ENCODE measurements at places on chromosomes 4 and X.

DNA sequence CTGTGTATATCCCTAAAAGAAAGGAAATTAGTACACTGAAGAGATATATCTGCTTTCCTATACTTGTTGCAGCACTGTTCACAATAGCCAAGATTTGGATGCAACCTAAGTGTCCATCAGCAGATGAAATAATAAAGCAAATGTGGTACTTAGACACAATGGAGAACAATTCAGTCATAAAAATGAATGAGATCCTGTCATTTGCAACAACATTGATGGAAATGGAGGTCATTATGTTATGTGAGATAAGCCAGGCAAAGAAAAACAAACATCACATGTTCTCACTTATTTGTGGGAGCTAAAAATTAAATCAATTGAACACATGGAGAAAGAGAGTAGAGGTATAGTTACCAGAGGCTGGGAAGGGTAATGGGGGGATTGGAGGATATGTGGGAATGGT, 611.9 kb downstream of the STPG2 start:
- DNase-seq = no peak

- peak; percentile 2 for DNase-seq
Observed at GRCh38 chr4:176622251-176622948, 170.3 kb downstream of the VEGFC start.

- DNase-seq = peak; percentile 48
Observed at GRCh38 chr4:48275247-48275646, 5.6 kb upstream of the TEC start.

GRCh38 chr4:150259861-150260567, 181.8 kb downstream of the DCLK2 start:
- no peak for DNase-seq

- no peak for DNase-seq
Observed at GRCh38 chr4:4637710-4638109, 95.9 kb upstream of the STX18 start.

GRCh38 chr4:126850286-126850685, 782.5 kb upstream of the INTU start:
- peak; percentile 98 for DNase-seq

DNA sequence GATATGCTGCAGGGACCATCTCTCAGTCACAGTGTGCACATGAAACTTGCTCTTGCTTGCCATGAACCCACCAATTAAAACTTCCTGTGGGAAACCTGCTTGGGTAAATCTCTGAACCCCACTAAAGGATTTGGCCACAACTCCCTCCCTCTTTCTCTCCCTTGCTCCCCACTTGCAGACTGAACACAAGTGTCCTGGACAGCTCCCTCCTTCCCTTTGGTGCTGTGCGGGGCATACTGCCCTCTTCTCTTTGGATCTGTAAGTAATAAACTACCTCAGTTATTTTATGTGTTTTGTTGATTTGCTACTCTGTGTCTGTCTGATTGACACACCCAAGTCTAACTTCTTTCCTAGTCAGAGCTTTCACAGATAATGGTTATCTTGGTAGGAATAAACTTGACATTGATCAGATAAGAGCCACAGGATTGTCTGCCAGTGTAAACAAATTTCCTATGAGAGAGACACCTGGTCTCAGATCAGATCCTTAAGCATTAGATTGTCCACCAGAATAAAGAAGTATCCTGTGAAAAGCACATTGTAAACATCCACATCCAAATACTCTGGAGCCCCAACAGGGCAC, 41.8 kb downstream of the SULT1E1 start:
- DNase-seq = no peak
